WTC11 (cell line): ENCODE measurements at places on chromosomes 12 and 14.

DNA sequence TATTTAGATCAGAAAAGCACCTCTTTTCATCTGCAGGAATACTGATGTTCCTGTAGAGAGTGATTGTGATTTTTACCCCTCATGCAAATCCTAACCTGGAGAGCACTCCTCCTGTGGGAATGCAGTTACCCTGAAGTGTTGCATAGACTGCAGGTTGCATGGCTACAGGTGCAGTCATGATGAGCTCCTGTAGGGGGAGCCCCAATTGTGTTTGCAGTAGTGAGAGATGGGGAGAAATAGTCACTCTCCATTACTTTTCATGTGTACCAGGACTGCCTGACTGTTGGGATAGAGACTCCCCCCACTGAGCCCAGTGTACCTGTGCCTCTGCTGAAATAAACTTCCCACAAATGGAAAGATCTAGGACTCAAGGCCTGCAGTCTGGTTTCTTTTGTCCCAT lies 1086.5 kb downstream of the SLC6A15 start:
- DNase-seq, result peak; percentile 86

GRCh38 chr12:6263931-6264330 lies 46.6 kb upstream of the PLEKHG6 start:
- no peak for DNase-seq

- peak; percentile 21 for DNase-seq
Observed at GRCh38 chr12:108173160-108173559, 44.1 kb downstream of the WSCD2 start.

DNA sequence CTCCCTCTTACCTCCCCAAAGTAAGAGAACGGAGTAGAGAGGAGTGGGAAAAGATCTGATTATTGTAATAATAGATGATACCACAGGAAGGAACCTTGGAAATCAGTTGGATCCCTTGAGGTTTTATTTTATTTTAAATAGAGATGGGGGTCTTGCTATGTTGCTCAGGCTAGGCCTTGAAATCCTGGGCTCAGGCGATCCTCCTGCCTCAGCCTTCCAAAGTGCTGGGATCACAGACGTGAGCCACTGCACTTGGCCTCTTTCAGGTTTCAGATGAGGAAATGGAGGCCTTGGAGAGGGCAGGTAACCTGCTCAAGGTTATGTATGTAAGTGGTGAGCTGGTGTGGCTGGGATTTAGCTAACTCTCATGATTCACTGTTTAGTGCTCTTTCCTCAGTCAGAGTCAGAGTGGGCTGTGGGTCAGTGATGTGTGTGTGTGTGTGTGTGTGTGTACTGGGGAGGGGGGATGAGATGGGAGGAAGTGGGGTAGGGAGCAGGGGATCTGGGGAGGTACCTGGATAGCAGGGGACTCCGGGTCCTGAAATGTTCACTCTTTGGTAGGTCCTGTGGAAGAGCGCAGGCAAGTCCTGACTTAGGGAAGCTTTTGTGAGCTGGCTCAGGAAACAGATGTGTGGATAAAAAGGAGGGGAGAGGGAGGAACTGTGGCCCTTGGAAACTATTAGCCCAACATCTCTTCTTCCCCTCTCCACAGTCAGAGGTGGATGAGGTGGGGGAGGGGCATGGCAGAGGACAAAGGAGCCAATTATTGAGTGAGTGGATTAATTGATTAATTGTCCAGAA lies 4.7 kb upstream of the CISTR start:
- DNase-seq, result no peak

- no peak for DNase-seq
Observed at GRCh38 chr12:54882079-54882478, 27.8 kb downstream of the MUCL1 start.

- no peak for DNase-seq
Observed at GRCh38 chr14:70664698-70665447, 23.2 kb downstream of the TTC9 start.

DNA sequence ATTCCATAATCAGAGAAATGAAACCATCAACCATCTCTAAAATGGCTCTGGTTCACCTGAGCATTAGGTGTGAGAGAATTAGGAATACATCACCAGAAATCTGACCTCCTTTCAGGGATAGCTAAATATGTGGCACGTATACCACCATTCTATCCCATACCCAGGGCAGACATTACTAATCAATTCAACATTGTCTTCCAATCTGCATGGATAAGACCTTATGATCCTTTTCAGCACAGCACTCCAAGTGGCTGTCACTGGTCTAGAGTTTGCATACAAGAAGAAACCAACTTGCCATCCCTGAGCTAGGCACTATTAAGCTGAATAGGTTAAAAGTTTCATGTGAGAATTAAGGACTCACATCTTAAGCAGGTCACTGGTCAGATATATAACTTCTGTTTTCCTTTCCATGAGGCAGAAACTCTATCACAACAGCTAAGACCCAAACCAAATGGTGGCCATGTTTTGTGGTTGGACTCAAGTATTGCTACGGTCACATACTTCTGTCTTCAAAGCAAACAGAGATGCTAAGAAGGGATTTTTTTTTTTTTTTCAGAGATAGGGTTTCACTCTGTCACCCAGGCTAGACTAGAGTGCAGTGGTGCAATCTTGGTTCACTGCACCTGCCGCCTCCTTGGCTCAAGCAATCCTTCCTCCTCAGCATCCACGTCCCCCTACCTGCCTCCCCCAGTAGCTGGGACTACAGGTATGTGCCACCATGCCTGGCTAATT lies 249.0 kb downstream of the DPF3 start:
- no peak for DNase-seq

DNA sequence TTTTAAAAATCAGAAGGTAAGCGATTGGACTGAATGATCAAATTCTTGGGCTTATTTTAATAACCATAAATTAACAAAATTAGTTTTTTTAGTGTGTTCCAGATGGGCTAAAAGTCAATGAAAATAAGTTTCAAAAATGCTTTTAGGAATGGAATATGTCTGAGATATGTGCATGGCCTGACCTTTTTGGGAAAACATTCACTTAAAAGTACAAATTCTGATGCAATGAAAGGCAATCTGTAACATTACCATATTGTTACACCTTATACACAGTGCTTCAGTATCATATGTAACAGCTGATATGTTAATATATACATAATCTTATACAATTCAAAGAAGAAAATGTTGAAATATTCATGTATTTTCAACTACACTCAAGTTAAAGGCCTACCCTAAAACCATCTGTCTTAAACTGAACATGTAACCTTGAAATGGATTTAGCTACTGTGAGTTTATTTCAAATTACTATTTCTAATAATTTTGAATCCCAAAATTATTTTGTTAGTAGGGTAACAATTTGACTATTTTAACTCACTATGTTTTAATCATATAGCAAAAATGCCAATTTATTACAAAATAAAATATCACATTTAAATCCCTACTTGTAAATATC lies 84.8 kb downstream of the EEA1 start:
- no peak for DNase-seq

GRCh38 chr14:105064001-105064400 lies 1.2 kb downstream of the GPR132 start:
- DNase-seq, result no peak

DNA sequence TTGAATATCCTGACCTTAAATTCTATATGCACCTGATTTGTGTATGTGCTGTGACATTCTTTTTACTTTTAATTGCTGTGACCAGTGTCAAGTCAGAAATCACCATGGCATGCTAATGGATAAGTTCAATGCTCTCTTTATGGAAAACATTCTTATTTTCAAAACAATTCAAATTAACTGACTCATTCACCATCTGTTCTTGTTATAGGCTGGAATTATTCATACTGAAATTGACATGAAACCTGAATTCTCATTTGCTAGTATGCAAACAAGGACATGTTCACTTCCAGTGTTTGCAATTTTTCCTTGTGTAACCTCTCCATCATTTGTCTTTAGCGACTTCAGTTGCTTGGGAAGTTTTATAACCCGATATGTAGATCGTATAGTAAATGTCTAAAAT lies at the start of gene TAS2R30:
TAS2R30 (minus strand) TSS at position 340 of the 400 bp plus-strand sequence. CDS start 400 bp downstream, outside the sequence.
- DNase-seq, result no peak

DNA sequence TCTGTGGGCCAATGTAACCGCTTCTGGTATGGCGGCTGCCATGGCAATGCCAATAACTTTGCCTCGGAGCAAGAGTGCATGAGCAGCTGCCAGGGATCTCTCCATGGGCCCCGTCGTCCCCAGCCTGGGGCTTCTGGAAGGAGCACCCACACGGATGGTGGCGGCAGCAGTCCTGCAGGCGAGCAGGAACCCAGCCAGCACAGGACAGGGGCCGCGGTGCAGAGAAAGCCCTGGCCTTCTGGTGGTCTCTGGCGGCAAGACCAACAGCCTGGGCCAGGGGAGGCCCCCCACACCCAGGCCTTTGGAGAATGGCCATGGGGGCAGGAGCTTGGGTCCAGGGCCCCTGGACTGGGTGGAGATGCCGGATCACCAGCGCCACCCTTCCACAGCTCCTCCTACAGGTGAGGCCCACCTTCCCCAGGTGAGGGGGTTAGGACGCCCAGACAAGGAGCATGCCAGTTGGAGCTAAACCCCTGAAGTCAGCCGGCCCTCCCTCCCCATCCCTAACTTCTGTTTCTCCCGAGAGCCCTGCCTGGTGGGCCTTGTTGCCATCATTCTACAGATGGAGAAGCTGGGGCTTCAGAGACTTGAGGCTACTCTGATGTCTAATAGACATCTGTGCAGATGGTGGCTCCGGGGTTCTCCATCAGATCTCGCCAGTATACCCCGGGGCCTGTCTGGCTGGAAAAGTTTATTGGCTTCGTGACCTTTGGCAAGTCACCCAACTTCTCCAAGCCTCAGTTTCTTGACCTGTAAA lies 25.3 kb downstream of the PAPLN start:
- no peak for DNase-seq

GRCh38 chr12:46843811-46844210 lies 18.0 kb upstream of the SLC38A4 start:
- DNase-seq, result no peak

DNA sequence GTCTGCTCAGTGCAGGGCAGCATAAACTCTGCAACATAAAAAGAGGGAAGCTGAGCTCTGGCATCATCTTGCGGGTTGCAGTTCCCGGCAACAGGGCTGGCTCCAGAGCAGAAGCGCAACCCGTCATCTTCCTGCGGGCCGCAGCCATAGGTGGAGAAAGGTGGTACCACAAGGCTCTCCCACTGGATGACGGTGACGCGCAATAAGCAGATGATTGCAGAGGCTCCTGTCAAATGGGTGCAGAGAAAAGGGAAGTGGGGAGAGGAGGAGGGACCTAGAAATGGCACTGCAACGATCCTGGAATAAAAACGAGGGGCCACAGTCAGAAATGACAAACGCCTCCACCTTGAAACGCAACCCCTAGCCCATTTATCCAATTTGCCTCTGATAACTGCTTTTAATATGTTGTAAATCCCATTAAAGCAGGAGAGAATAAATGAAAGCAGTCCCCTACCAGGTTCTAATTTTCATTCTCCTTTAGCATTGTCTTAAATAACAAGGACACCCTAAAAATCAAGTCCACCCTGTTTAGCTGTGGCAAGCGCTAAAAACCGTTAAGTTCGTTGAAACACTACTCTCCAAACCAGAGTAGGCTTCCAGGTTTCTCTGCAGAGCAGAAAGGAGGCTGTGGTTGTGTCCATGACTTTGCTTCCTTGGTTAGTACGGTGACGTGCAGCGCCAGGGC lies 30.9 kb upstream of the TUBA1C start:
- no peak for DNase-seq

GRCh38 chr14:91964724-91965123 lies 17.2 kb upstream of the FBLN5 start:
- DNase-seq, result no peak

DNA sequence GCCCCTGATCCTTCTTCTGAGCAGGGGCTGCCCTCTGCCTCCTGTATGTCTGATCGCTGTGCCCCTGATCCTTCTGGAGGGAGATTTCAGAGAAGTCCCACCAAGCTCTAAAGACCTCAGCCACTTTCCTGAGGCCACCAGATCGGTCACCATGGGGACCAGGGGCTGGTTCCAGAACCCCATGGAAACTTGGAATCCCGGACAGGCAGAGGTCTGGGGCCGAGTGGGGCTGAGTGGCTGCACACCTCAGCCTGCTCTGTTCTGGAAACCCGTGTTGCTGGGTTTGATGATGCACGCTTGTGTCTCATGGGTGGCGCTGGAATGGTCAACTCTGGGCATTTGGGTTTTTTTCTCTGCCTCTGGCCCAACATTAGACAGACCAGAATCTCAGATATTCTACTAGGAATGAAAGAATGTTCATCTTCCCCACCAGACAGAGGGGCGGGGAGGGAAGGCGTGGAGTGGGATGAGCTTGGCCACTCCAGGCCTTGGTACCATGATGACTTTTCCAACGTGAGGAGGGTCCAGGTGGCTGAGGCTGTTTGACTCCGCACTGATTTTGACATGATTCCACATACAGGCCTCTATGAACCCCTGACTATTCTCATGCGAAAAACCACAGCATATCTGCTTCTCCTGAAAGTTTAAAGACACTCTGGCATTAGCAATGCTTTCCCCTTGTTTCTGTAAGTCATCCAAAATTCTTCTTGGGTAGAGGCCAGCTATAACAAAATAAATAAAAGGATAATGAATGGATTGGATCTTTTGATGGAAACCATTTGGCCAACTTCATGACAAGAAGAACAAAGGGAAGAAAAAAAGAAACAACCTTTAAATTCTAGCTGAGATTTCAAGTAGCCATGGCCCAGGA lies 114.5 kb downstream of the ADGRD1 start:
- no peak for DNase-seq

DNA sequence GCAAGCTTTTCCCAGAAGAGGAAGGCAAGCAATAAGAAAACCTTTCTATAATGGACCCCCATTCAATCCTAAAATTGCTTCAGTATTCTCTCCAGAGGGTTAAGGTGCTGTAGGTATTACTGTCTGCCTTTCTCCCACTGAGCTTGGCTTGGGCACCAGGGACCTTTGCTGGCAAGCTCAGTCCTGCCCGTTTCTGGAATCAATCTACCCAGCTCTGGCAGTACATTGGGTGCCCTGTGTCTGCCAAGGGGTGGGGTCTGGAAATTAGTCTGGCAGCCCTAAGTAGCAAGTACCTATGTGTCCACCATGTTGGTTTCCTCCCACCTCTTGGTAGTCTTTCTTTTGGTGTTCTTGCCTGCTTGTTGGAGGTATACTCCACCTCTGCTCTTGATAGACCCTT lies 72.6 kb downstream of the C12orf75 start:
- no peak for DNase-seq

GRCh38 chr12:95646781-95647190 lies 95.5 kb upstream of the USP44 start:
- DNase-seq, result no peak

DNA sequence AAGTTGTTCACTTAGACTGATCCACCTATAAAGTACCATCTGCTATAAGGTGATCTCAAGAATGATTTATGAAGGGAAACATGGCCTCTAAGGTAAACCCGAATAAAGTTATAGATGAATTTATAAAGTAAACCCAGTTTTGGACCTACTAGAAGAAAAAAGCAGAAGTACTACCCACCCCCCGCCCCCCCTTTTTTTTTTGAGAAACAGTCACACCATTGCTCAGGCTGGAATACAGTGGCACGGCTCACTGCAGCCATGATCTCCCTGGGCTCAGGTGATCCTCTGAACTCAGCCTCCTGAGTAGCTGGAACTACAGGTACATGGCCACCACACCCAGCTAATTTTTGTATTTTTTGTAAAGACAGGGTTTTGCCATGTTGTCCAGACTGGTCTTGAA lies 3.9 kb downstream of the ENTPD5 start:
- DNase-seq, result no peak
